Calu3 (cell line): ENCODE measurements at places on chromosomes 7 and 10. TPM values are rescaled to one million over a fixed set of nuclear protein-coding genes. Genes with fewer than 3 reads are reported as not detected.
A peak's percentile ranks its signal among the peaks of the same experiment; 100 is the strongest.

DNA sequence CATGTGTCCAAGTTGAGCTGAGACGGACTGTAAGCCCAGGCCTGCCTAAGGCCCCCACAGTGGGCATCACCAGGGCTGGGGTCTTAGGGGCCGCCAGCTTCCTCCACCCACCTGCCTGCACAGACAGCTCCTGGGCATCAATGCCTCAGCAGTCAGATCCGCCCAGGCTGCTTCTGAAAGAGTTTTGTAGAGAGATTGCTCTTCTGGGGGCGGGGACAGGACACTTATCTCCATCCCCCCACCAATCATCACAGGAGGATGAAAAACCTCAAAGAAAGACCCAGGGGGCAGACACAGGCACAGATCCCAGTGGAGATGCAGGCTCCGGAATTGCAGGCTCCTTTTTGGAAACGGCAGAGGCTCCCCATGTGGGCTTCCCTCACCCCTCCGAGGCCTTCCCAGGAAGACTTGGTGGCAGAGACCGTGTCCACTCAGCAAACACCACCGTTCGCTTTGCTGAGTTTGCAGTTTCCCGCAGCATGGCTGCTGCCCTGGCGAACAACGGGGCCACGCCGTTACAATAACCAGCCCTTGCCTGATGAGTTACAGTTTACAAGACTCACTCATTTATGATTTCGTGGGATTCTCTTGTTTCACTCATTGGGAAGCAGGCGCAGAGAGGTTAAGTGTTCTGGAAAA, 96.4 kb downstream of the MKI67 start:
- DNase-seq, result no peak

DNA sequence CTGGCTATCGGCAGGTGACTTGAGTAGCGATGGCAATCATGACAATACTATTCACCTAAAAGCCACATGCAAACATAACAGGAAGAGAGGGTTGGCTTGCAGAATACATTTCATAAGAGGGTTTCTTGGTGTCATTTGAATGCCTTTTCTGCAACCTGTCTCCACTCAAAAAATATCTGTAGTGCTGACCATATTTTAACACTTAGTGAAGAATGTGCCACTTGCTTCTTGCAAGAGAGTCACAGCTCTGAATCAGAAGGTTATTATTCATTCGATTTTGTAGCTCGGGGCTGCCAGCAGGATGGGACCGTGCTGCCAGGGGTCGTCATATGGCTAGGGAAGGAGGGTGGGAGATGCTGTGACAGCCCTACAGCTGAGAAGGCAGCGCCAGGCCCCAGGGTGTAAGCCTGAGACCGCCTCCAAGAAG, 152.0 kb upstream of the PITRM1 start:
- no peak for DNase-seq

- DNase-seq, result no peak
These were observed 114.4 kb upstream of the CREB5 start for GRCh38 chr7:28297801-28298459.

GRCh38 chr7:3235322-3235721, 65.7 kb upstream of the SDK1 start:
- DNase-seq, result no peak

DNA sequence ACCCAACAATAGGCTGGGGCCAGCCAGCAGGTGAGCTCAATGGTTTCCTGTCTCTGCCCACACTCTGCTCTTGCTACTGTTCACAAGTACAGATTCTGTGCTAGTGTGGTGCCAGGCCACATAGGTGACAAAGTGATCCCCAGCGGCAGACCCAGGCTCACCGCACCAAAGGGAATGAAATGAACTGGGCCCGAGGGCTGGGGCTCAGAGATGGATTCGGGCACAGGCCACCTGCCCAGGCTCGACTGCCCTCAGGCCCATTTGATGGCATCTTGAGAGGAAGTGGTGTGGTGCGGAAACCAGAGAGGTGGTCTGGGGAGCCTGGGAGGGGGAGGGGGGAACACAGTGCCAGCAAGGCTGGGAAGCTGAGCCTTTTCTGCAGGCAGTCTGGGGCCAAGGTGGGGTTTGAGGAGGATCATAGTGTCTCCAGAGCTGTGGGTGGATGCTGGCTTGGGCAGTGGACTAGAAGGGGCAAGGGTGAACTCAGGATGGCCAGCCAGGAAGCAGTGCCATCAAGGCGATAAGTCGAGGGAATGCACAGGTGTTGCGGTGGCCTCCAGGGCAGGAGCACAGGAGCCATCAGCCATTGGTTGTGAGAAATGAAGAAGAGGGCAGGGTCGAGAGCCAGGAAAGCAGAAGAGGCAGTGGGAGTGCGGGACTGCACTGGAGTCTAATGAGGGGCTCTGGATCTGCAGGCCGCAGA, 85.2 kb downstream of the ARHGAP22 start:
- no peak for DNase-seq

DNA sequence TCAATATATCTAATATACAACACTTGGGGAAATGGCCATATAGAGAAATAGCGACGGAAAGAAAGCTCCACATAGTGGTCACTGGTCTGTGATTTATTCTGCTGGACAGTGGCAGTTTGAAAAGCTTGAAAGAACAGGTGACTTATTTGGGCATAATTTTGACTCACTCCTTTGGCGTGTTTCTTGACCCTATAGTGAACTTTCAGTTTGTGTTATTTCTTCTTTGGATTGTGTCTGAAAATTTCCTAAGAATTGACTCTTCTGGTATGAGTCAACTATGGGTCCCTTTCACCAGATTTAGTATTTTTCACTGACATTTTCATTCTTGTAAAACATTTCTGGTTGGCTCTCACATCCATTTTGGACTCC, 25.8 kb upstream of the IMMP2L start:
- DNase-seq, result no peak

DNA sequence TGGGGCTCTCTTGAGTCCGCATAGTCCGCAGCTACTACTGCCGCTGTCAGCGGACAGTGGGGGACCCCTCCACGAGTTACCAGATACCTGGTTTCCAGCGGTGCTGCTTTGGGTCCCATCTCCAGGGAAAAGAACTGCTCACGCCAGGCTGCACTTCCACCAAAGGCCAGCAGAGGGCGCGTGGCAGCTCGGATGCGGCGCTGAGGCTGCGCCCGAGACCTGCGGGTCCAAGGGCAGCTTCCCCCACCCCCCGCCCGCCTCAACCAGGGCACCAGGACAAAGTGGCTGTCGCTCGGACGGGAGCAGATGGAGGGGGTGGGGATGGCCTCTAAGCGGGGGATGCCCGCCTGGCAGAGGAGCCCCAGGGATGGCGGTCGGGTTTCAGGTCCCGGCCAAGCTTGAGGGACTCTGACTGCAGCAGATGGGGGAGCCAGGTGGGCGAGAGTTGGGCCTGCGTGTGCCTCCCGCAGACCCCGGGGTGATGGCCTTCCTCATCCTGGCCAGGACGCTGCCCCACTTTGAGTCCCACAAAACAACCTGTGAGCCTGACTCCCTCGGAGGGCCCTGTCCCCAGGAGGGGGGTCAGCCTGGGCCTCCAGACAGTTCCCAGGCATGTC, 23.8 kb upstream of the ZNF735 start:
- no peak for DNase-seq

- DNase-seq, result no peak
These were observed 29.4 kb downstream of the GRID1 start for GRCh38 chr10:86337121-86337601.

GRCh38 chr7:143295870-143296269, 7.7 kb downstream of the CASP2 start:
- no peak for DNase-seq

GRCh38 chr7:106588422-106589197, 72.3 kb downstream of the CCDC71L start:
- no peak for DNase-seq

DNA sequence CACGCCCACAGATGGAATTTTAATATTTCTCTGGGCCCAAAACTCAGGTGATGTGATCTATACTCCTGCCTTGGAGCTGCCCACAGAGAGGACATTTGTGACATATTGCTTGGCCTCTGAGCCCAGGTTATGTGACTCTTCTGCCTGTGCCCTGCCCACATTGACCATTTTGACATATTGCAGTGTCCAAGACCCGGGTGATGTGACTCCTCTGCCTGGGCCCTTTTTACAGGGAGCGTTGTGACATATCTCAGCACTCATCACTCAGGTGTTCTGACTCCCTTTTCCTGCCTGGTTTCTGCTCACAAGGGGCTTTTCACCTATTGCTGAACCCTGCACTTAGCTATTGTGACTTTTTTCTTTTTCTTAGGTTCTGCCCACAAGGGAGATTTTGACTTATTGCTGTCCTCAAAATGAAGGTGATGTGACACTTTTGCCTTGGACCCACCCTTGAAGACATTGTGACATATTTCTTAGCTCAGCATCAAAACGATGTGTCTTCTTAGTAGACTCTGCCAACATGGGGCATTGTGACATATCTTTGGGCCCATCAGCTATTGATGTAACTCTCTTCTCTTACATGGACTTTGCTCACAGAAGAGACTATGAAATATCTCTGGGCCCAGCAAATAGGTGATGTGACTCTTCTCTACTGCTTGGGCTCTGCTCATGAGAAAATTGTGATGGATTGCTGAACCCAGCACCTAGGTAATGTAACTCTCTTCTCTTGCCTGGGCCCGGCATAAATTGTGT, 11.0 kb upstream of the ZNF107 start:
- DNase-seq, result no peak

DNA sequence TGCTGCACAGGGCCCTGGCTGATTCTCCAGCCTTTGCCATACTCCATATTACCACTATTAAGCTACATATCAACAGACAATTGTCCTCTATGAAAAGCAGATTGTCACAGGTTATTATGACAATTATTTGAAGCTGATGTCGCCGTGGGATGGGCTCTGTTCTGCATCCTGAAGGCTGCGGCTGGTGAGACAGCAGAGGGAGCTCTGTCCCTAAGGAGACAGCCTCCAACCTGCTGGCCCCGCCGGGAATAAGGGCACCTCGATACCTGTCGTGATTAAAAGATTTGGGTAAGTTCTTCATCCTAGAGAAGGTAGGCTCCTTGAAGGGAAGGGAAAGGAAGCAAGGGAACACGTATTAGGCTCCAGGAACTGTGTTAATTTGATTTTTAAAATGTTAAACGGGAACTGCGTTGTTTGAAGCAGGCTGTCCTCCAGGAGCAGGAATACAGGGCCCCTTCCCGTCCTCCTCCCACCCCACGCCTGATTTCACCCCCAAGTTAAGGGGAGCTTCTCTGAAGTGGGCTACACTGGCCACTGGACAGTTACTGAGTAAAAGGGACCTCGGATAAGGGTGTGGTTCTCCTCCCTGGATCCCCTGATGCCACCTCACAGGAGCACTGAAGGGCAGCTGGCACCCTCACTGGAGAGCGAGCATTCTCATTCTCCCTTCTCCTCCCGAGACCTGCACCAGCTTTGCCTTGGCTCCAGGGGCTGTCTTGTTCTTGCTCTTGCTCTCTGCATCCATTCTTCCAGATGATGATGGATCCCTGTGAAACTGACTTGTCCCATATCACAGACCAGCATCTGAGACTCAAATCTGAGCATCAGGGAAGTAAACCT, 11.8 kb upstream of the TIAL1 start:
- DNase-seq, result peak; percentile 57

DNA sequence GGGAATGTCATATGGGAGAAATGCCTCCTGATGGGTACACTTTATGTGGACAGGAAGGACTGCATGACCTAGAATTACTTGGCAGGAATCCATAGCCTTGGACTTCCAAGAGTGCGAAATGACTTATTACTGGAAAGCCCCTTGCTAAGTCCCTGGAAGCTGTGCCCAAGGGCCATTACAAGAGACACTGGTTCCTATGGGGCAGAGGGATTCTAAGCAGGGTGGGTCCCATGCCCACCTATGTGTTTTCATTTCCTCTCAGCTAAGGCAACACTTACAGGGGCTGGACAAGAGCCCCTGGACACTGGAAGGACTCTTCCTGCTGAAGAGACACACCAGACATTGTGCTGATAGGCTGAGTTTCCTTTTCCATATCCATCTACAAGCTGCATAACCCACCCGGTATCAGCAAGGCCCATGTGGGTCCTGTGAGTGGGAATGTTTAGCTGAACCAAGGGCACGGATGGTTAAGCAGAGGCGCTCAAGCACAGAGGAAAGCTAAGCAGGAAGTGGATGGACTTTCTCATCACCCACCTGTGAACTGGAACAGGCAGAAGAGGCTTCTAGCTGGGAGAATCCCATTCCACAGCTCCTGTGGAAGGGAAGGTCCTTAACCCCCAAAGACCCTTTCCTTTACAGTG, 56.2 kb downstream of the XPNPEP1 start:
- no peak for DNase-seq

DNA sequence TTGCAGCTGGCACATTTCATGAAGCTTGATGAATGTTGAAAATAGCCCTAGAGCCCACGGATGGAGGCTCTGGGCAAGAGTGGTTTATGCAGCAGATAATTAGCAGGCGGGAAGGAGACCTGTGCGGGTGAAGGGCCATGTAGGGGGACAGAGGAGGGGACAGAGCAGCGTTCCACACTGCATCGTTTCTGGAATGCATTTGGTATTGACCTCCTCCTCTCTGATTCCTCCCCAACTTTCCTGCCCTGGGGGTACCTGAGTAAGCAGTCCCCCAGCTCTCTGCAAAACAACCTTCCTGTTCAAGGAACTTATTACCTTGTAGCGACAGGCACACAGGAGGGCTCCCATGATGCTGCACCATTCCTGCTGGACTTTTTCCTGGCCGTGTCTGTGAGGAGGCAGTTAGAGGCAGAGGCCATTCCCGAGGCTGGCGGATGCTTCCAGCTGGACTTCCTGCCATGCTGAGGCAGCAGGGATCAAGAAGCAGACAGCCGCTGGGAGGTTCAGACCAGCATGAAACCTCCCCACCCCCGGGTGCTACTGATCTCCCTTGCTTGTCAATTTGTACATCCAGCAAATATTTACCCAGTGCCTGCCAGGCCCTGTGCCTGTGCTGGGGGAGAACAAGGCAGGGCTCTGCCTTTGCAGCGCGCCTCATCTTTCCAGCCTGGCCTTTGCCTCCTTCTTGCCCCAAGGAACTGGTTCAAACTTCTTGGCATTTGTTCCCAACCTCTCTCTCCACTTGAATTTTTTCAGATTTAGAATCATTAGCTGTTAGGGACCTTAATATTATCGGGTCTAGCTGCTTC, 28.7 kb downstream of the SLC29A3 start:
- no peak for DNase-seq

DNA sequence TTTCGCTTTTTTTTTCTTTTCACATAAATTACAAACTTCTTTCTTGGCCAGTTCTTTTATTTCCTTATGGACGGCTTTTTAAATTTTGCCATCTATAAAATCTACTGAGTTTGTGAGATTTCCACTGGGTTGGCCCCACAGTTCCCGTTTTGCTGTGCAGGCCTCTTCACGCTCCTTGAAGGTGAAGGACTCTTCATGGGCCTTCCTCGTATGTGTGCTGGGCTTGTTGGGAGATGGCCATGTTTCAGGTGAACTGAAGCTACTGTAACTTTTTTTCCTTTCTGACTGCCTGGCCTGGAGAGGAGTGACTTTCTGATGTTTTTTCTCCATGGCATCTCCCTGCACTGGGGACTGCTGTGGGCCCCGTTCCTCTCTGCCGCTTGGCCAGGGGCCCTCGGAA, 262.4 kb downstream of the COBL start:
- DNase-seq, result no peak

GRCh38 chr7:29043576-29043975, 85.4 kb upstream of the TRIL start:
- DNase-seq, result no peak

The KCNIP2 gene
- 3.3 and 4.8 TPM in 2 replicates for total RNA-seq

The ELN gene
- total RNA-seq, result 0.39 and 0.42 TPM in 2 replicates

The HOXA1 gene
- total RNA-seq, result 0.24 and 0.44 TPM in 2 replicates

The VENTX gene
- total RNA-seq, result not detected in 2 replicates

The VWC2 gene
- not detected in 2 replicates for total RNA-seq

The ITPRID1 gene
- 0.95 and 3.8 TPM in 2 replicates for total RNA-seq

The DDC gene
- 3.7 and 5.2 TPM in 2 replicates for total RNA-seq
